ENCODE measurements at places on chromosomes 3 and 15.
A peak's percentile ranks its signal among the peaks of the same experiment; 100 is the strongest.

DNA sequence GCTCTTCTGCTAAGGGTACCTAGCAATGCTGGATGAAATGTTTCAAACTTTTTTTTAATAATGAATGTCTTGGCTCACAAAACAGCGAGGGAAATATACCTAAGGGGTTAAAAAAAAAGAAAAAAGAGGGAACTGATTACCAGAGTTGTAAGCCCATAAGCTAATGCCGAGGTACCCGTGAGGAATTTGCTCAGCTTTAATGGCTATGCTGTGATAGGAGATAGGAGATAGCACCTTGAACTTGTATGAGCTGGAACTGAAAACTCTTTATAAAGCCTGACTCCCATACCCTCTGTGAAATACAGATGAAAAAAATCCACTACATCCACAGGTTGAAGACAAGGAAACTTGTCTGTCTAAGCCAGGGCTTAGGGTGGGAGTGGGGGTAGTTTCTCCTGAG lies 13.9 kb downstream of the GRAMD1C start:
- DNase-seq = no peak

DNA sequence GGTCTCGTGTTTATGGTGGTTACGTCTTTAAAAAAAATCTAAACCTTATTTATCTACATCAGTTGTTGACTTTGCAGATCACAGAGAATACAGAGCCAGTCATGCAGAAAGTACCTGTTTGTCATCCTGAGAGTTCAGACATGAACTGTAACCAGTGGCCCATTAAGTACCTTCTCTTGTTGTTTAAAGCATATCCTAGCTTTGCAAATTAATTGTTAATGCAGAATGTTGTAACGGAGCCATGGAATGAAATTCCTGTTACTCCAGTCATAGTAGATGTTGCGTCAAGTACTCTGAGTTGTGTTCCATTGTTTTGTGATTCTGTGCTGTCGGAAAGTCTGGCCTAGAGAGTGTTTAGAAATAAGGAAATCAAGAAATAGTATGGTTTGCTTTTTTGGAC lies 205.2 kb downstream of the RBMS3 start:
- no peak for DNase-seq

GRCh38 chr3:13200946-13201345 lies 127.7 kb upstream of the IQSEC1 start:
- no peak for DNase-seq

DNA sequence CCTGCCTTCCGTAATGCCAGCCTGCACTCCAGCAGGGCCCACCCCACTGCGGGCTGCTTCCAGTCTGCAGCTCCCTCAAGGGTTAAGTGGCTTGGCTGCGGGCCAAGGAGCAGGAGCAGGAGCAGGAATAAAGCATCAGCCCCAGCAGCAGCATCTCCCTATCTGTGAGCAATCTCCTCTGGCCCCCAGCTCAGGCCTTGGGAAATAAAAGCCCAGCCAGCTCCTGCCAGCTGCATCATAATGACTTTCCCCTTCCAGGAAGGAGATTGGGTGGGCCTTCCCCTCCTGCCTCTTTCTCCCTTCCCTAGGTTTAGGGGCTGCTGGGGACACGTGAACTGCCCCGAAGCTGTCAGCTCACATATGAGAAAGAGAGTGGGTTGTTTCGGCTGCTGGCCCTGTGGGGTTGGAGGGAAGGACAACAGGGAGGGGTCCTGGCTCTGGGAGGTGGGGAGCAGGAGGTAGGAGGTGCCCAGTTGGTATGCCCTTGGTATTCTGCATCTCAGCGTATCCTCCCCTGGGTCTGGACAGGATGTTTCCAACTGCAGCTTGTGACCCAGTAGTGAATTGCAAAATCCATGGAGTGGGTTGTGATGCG lies 34.6 kb upstream of the FGD5 start:
- DNase-seq = no peak

DNA sequence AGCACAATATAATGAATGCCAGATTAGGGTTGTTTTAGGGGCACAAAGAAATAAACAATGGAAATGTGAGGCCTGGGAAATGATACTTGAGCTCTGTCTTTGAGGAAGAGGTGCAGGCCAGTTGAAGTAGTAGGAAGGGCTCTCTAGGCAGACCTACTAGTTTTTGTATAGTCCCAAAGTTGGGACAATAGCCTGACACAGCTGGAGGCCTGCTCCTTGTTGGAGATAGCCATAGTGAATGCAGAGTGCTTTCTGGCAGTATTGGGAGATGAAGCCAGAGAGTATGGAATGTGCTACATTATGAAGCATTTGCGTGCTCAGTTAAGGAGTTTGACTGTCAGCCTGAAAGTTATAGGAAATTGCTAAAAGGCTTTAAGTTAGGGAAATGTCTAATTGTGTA lies 251.2 kb upstream of the ZPLD1 start:
- no peak for DNase-seq

DNA sequence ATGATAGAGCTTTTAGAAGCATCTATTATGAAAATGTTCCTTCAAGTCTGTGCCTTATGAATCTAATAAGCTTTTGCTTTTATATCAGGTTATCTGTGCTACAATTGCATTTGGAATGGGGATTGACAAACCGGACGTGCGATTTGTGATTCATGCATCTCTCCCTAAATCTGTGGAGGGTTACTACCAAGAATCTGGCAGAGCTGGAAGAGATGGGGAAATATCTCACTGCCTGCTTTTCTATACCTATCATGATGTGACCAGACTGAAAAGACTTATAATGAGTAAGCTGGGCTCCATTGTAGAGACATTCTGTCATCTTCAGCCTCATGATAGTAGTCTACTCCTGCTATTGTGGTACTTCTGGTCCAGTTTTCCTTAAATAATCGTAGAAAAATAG lies 73.4 kb downstream of the BLM start:
- no peak for DNase-seq

GRCh38 chr3:12117473-12117872 lies 41.2 kb downstream of the TIMP4 start:
- no peak for DNase-seq

DNA sequence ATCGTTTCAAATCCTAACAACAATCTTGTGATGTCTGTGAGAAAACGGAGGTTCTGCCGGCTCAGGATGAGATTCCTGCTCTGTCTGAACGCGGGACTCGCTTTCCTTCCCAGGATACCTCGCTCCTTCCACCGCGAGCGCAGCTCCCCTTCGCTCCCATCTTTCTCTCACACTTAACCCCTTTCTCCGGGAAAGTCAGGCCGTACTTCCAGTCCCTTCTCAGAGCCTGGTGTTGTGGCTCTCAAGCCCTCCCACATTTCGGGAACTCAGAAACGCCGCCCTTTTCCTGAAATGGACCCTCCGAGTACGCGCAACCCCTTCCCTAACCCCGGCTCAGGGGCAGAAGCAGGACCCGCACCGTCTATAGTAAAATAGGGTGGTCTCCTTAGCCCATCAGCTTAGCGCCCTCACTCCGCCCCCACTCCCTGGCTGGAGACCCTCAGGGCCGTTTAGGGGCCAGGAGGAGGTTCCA lies 378 bp upstream of the FEM1B start:
- peak; percentile 70 for DNase-seq

DNA sequence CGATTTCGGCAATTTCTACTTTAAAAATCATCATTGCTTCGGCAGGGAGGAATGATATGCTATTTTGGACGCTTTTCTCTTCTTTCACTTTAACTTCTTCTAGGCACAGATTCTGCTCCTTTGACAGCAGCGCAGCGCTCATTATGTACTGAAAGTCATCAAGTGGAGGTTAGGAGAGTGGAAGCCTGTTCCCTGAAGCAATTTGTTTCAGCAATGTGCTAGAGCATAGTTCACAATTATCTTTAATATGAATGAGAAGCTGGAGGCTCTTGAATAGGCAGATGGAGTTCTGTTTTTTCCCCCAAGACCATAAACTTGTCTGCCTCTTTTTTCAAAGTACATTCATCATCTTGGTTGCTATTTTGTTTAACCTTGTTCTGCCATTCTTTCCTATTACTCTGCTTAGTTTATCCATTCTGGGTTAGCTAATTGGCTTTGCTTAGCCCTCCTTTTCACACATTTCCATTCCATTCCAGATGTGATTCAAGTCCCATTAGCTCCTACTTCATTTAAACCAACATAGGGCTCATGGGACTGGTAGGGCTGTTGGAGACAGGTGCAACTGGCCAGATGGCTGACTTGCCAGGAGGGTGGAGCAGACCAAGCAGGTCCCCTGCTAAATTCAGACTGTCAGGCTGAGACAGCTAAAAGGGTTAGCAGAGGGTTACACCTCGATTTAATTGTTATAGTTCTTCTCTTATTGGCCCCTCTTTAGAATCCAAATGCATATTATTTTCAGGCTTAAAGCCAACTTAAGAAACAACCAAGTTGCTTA lies 534.7 kb upstream of the CBLB start:
- no peak for DNase-seq

GRCh38 chr15:40102897-40103858 lies 5.5 kb downstream of the BMF start:
- DNase-seq = no peak

GRCh38 chr3:94524102-94524919 lies 461.4 kb downstream of the NSUN3 start:
- no peak for DNase-seq

DNA sequence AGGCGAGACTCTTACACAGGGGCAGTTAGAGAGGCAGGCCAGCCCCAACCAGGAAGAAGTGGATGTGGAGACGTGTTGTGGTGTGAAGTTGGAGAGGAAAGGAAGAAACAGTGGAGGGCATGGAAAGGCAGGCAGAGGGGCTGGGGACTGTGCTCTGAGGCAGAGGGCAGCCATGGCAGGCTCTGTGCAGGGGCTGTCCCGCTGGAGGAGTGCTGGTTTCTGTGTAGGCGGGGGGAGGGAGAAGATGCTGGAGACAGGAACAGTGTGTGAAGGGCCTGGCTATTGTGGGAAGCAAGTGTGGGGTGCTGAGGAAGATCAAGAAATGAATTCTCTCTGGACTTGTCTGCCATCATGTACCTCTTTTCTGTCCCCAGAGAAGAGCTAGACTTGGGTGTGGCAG lies 21.0 kb downstream of the SNAPC5 start:
- no peak for DNase-seq

GRCh38 chr15:79450648-79451047 lies 18.5 kb downstream of the MINAR1 start:
- no peak for DNase-seq

DNA sequence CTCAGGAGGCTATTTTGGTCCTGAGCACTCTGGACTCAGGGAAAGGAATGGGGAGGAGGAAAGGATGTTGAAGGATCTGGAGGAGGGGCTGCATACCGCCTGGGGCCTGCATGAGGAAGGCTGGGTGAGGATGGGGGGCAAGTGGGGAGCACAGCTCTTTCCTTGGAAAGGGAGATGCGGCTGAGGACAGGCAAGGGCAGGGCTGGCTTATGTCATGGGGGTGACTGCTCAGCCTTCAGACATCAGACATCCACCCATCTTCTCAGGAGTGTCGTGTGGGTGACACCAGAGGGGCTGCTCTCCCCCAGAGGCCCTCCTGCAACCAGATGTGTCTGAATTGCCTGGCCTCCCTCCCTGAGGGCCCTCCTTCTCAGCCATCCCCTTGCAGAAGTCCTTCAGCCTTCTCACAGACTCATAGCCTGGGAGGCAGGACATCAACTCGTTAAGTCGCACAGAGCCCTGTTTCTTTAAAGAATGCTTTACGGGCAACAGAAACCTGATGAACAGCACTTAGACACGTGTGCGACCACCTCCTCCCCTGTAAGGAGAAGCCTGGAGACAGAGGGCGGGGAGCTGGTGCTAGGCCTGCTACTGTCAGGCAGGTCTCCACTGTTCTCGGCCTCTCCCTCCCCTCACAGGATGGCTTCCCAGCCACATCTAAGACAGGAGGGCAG lies 252.3 kb downstream of the OCA2 start:
- no peak for DNase-seq

All from suppressor macrophage treated with lipopolysaccharide for 1 hour (primary cell).